Head of caudate nucleus (tissue), 42 donors: ENCODE measurements at places on chromosomes 1 and 21.

DNA sequence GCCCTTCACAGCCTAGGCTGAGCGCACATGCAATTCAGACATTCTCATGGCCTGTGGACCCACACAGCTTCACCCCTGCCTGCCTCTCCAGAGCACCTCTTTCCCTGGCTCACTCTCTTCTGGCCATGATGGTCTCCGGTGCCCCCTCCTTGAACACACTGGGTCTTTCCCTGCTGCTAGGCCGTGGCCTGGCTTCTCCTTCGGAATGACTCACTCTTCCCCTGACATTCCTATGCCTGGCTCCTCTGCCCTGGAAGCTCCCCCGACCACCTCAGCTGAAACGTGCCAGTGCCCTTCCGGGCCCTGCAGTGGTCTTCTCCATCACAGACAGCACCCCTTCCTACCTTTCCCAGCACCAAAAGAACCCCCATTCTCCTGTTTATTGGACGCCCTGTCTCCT, 28.3 kb downstream of the EPHA8 start:
- no peak for DNase-seq

GRCh38 chr1:12309783-12310742, 80.2 kb downstream of the VPS13D start:
- DNase-seq = no peak

GRCh38 chr21:33700491-33700890, 58.2 kb downstream of the ITSN1 start:
- no peak for DNase-seq

- DNase-seq = no peak
Measured at GRCh38 chr1:236741753-236742152, 53.3 kb upstream of the MTR start.

DNA sequence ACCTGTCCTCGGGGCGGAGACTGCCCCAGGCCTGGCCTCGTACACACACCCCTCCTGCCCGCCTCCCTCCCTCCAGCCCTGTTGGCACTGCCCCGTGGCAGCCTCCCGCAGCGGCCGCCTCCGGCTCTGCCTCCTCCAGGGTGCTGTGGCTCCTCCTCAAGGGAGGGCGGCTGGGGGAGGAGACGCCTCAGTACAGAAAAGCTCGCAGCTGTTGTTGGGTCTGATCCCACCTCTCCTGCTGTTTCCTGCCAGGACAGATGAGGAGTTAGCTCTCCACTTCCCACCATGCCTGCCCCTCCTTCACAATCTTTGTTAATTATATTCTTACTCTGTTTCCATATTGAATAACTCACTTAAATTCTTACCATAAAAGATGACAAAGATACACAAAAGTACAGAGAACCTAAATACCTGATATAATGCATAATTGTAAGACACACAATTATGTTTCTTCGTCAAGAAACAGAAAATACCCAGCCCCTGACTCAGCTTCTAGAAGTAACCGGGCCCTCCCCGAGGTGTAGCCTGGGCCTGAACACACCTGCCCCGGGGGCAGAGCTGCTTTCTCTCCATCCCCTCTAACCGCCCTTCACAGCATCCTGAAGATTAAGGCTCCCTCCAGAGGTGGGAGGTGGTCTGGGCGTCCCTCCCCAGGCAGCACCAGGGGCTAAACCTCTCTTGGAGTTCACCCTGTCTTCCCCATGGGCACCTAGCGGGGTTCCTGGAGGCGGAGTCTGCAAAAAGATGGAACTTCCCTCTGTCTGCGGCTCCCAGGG, 30.6 kb upstream of the COL6A1 start:
- no peak for DNase-seq

DNA sequence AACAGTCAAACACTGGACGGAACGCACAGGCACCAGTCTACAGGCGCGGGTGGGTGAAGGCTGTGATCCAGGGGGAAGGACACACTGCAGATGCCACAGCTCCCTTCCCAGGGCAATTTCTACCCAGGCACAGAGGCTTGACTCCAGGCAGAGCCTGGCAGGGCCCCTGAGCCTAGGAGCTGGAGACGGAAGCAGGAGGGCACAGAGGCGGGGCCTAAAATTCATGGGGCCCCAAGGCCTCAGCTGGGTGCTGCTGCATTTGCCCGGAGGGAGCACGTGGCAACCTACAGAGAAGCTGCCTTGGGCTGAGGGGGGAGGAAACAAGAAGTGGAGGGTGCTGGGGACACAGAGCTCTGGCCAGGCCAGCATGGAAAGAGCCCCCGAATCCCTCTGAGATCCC, 41.2 kb downstream of the UBE2G2 start:
- DNase-seq = no peak

DNA sequence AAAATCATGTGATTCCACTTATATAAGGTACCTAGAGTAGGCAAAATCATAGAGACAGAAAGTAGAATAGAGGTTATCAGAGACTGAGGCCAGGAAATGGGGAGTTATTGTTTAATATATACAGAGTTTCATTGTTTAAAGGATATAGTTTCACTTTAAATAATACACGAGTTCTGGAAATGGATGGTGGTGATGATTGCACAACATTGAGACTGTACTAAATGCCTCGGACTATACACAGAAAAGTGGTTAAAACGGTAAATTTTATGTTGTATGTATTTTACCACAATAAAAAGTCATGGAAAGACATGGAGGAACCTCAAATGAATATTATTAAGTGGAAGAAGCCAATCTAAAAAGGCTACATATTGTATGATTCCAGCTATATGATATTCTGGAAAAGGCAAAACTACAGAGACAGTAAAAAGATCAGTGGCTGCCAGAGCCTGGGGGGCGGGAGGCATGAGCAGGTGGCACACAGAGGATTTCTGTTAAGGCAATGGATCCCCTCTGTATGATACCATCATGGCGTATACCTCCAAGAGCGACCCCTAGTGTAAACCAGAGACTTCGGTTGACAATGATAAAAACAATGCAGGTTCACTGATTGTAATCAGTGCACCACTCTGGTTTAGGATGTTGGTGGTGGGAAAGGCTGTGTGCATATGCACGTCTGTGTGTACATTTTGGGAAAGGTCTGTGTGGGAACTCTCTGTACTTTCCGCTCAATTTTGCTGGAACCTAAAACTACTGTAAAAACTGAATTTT, 7.5 kb downstream of the C1orf198 start:
- no peak for DNase-seq
